Activated CD8-positive, alpha-beta memory T cell treated with anti-CD3 and anti-CD28 coated beads for 48 hours (primary cell): ENCODE measurements at places on chromosomes 2 and 18.

GRCh38 chr2:217897816-217898806 lies 104.7 kb downstream of the TNS1 start:
- DNase-seq, result no peak

DNA sequence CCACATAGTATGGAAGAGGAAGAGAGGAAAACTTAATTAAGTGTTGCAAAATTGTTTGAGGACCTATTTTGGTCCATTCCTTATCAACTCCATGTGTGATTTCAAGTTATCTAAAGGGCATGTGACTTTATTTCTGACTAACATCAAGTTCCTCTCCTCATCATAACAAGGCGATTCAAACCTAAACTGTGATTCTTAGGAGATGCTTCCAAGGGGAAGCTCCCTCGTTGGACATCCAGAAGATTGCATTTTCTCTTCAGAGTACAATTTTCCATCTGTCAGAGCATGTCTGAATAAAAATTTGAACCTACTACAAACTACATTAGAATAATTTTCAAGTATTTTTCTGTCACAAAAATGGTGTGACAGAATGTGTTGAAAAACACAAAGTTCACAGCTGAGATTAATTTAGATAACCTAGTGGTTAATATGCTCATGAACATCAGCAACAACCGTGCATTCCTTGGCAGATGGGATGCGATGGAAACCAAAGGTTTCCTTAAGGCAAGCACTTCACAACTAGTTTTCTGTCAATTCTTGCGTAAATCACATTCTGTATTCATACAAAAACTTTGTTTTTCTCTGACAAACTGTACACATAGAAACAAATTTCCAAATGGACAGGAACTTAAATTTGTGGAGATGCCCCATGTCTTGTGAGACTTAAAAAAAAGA lies 4.2 kb downstream of the SFT2D3 start:
- DNase-seq, result no peak

DNA sequence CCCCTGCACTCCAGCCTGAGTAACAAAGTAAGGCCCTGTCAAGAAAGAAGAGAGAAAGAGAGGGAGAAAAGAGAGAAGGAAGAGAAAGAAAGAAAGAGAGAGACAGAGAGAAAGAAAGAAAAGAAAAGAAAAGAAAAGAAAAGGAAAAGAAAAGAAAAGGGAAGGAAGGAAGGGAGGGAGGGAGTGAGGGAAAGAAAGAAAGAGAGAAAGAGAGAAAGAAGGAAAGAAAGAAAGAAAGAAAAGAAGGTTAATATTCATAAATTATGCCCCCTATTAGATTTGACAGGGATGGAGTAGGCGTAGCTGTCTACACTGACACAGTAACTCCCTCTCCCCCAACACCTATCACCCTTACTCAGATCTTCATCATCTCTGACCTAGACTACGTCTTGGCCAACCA lies 202.3 kb downstream of the SP3 start:
- no peak for DNase-seq

DNA sequence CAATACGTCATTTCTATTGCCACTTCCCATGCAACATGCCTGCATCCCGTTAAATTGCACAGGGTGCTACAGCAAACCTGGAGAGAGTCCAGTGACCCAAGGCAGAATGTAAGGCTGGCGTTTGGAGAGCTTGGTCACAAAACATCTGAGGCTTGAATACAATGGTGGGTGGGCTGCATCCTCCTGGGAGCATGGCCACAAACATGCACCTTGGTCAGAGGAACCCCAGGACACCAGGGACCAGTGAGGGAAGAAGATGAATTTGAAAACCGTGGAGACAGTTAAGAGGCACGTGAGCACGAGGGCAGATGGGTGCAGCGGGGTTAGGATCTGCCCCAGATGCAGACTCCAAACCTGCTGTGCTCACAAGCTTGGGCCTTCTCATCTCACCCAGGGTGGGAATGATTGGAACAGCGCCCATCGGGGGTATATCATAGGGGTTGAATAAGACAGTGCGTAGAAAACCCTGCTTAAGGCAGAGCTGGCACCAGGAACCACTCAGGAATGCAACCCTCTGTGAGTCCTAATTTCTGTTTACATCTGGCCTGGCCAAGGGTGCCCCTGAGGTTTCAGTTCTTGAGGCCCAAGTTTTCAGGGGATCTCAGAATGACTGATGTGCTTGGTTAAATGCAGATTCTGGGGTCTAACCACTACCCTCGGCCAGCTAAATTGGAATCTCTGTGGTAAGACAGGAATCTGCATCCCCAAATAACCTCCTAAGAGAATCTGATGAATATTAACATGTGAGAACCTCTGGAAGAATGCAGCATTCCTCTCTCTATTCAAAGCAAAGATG lies 97.2 kb downstream of the ARL4C start:
- DNase-seq, result no peak

GRCh38 chr2:118858485-118859156 lies 11.2 kb upstream of the EN1 start:
- DNase-seq, result no peak

GRCh38 chr2:223081789-223082188 lies 29.8 kb downstream of the KCNE4 start:
- DNase-seq, result no peak

- no peak for DNase-seq
Measured at GRCh38 chr2:33000986-33001385, 54.2 kb downstream of the LTBP1 start.

DNA sequence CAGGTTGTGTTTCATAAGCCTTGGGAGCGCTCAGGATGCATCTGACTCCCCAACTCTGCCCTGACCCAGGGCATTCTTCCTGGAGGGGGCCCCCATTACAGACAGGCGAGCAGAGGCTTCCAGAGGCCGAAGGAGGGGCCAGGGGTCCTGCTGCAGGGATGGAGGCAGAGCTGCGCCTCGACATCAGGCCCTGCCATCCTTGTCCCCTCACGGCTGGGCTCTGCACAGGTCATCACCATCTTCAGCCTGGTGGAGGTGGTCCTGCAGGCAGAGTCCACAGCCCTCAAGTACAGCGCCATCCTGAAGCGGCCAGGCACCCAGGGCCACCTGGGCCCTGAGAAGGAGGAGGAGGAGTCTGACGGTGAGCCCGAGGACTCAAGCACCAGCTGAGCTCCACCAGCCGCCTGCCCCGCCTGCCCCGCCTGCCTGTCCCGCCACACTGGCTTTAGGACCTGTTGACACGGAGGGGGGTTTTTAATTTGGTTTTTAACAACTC lies 42.3 kb upstream of the ALPP start:
- DNase-seq, result no peak

DNA sequence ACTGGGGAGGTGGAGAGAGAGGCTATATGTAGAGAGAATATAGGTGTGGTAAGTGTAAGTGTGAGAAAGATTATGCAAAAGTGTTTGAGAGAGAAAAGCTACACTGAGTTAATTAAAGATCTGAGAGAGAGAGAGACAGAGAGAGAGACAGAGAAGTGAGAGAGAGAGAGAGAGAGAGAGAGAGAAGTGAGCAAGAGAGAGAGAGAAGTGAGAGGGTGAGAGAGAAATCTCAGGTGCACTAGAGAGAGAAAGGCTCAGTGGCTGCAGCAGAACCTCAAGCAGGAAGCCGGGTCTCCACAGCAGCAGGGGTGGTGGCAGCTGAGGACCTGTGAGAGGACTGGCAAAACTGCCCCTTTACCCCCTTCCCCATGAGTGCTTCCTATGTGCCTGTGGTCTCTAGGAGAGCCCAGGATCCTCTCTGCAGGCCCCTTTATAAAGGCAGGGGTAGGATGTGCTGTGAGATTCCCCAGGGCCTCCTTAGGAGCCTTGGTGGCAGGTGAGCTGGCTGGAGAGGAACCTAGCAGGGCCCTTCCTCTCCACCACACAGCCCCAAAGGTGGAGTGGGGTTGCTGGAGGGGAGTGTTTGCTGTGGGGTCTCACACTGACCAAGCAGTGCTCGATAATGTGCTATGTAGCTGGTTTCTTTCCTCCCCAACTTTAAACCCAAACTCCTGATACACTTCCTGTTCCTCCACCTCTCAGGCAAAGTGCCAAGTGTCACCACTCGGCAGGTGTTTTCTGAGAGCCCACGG lies 52.6 kb downstream of the SLC4A5 start:
- no peak for DNase-seq
